ENCODE measurements at places on chromosomes 16 and 17.
A peak's percentile ranks its signal among the peaks of the same experiment; 100 is the strongest.

DNA sequence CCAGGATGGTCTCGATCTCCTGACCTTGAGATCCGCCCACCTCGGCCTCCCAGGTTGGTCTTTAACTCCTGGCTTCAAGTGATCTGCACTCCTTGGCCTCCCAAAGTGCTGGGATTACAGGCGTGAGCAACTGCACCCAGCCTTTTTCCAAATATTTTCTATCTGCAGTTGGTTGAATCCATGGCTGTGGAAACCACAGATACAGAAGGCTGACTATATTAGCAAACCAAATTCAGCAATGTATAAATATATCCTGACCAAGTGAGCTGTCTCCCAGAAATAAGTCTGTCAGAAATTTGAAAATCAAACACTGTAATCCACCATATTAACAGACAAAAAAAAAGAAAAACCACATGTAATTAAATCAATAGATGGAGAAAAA lies 9.6 kb downstream of the CFDP1 start:
- ATAC-seq, result no peak

- ATAC-seq, result no peak
Measured at GRCh38 chr16:57452021-57452420, 4.7 kb downstream of the COQ9 start.

DNA sequence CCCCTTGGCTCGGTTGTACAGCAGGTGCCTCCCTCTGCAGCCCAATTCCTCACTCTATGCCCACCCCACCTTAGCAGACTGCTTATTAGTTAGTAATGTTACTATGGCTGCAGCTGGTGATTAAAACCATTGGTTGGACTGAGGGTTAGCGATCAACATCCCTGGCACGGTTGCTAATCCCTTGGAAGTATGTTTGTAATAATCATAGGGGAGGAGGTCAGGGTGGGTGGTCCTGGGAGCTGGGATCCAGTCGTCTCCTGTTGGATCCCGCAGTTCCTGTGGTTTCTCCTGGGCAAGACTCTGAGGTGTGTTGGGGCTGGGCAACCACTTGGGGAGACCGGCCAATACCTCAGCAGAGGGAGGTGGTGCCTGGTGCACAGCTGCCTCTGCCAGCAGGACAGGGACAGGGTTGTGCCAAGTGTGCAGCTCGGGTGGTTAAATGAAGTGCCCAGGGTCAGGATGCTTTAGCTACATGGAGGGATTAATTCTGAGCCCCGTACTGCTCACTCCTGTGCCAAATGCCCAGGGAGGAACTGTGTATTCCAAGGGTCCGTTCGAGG lies 38.0 kb downstream of the FZD2 start:
- no peak for ATAC-seq

GRCh38 chr17:65511316-65511715 lies 50.1 kb downstream of the AXIN2 start:
- ATAC-seq, result no peak

- no peak for ATAC-seq
Measured at GRCh38 chr17:13943909-13944308, 125.4 kb upstream of the COX10 start.

DNA sequence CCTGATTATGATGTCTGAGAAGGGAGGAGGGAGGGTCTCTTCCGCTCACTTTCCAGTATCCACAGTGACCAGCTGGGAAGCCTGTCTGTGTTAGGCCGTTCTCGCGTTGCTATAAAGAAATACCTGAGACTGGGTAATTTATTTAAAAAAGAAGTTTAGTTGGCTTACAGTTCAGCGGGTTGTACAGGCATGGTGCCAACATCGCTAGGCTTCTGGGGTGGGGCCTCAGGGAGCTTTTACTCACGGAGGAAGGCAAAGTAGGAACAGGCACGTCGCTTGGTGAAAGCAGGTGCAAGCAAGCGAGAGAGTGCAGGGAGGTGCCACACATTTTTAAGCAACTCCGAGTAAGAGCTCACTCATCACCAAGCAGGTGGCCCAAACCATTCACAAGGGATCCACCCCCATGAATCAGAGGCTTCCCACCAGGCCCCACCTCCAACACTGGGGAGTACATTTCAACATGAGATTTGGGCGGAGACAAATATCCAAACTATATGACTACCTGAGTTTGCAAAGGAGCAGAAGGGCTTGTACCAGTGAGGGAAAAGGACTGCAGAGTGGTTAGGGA lies 137.5 kb downstream of the CCDC182 start:
- ATAC-seq, result no peak

DNA sequence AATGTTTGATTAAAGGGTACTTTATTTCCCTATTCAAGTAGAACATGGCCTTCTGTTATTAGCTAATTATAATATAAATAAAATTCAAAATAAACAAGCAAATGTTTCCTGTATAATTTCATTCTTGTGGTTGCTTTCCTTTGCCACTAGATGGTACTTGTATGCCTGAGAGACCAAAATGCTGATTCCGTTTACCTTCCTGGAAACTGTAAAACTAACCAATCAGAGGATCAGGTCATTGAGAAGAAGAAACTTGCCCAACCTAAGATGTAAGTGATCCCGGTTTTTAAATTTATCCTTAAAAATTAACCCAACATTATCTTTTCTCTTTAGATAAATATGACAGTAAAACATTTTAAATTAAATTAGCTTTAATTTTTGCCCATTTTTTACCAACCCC lies 8.1 kb upstream of the ABCA5 start:
- ATAC-seq, result no peak

DNA sequence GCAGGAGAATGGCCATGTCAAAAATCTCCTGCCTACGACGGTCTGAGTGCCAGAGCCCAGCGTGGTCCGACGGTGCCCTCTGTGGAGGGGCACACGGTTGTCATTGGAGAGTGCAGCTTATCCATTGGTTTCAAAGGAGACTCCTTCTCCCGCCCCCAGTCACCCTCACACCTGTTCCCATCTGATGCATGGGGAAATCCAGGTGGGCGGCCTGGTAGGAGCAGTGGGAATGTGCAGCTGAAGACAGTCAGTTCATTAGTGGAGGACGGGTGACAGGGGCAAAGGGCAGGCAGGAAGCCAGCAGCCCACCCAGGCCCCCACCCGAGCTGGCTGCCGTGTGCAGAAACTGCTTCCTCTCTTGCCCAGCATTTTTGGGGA lies 162.3 kb downstream of the IRF8 start:
- no peak for ATAC-seq

- no peak for ATAC-seq
Measured at GRCh38 chr16:53561101-53561888, 58.3 kb upstream of the AKTIP start.

GRCh38 chr17:57911834-57912673 lies 43.2 kb downstream of the CUEDC1 start:
- ATAC-seq, result no peak

DNA sequence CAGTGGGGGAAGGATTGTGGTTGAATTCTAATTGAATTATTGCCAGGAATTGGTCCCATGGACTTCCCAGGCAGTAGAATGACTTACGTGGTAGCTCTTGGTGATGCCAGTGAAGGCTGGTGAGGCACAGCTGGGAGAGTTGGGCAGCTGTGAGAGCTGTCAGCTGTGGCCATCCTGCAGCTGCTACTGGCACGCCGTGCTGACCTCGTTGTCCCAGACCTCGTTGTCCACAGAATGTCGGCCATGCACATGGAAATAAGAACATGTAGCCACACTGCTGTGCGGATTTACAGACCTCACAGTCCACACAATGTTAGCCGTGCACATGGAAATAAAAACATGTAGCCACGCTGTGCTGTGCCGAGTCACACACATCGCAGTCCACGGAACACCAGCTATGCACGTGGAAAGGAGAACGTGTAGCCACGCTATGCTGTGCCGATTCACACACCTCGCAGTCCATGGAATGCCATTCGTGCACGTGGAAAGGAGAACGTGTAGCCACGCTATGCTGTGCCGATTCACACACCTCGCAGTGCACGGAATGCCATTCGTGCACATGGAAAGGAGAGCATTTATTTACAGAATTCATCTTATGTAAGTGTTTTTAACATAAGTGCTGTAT lies 59.2 kb downstream of the BANP start:
- ATAC-seq, result no peak

DNA sequence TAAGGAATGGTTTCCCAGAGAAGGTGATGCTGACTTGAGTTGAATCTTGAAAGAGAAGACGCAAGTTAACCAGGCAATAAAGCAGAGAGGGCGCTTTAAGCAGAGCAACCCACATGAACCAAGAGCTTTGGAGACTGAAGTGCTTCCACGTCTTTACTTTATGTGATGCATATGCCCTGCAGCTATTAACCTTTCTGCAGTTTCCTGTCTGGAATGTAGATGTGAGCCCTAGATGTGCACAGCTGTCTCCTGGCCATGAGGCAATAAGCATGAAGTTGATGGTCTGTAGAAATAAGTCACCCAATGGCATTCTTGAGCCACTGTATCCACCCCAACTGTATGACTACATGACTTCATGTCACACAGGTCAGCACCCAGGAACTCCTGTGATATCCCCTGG lies 5.7 kb upstream of the CHST4 start:
- no peak for ATAC-seq

DNA sequence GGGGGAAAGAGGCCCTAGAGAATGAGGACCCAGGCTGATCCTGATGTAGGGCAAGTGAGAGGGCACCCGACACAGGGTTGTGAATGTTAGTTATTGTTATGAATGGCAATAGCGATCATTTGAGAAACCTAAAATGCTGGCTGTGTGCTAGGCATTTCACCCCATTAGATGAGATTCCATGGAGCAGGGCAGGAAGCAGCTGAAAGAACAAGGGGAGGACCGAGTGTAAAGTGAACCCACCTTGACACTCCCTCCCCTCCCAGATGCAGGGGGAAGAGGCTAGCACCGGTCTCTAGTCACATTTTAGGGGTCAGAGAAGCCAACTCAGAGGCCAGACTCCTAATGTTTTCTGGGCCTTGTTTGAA lies 553 bp upstream of the CORO6 start:
- ATAC-seq, result no peak

DNA sequence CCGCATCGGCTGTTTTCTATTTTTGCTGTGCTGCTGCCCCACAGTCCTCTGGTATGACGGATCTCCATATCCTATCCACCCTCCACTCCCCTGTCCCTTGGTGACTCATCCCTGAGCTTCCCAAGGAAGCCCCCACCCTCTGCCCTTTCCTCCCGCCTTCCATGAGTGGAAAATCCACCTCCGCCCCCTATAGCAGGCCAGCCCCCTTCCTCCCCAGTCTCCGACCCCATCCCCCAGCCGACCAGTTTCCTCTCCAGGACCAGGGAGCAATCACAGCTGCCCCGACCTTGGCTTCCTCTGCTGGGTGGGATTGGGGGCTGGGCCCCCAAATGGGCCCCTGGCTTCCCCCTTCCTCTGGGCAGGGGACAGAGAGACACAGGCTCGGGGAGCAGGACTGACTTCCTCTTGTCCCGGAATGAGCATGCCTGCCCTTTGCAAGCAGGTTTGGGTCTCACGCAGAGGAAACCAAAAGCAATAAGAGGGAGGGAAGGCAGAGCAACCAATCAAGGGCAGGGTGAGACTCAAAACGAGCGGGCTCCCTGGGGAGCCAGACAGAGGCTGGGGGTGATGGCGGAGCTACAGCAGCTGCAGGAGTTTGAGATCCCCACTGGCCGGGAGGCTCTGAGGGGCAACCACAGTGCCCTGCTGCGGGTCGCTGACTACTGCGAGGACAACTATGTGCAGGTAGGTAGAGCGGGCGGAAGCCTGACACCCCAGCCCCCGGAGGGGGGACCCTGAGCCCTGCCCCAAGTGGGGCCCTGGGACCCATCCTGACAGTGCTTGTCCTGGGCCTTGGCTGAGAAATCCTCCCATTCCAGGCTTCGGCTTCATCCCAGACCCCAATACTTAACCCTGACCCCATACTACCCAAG lies at the start of the genes ABI3 and GNGT2:
TSS of gene ABI3 (plus strand) at position 550 of the 872 bp plus-strand sequence. CDS start at position 568, 18 bp downstream.
TSS of gene GNGT2 (minus strand) at position 417 of the 872 bp plus-strand sequence. CDS start 3,152 bp downstream, outside the sequence.
- ATAC-seq, result peak; percentile 96

DNA sequence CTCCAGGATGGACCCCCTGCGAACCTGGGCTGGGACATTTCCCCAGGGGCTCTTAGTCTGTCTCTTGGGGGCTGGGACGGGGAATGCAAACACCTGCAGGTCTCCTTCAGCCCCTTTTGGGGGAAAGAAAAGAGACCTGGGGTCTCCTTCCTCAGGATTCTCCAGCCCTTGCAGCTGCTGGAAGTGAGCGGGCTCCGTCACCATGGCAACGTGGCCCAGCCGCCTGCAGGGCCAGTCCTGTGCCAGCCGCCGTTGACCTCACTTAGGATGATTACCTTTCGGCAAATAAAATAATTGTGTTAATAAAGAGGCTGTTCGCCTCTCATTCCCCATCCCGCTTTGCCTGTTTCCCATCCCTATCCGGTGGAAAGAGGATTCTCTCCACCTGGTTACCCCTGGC lies 25.7 kb downstream of the MRM1 start:
- ATAC-seq, result no peak

DNA sequence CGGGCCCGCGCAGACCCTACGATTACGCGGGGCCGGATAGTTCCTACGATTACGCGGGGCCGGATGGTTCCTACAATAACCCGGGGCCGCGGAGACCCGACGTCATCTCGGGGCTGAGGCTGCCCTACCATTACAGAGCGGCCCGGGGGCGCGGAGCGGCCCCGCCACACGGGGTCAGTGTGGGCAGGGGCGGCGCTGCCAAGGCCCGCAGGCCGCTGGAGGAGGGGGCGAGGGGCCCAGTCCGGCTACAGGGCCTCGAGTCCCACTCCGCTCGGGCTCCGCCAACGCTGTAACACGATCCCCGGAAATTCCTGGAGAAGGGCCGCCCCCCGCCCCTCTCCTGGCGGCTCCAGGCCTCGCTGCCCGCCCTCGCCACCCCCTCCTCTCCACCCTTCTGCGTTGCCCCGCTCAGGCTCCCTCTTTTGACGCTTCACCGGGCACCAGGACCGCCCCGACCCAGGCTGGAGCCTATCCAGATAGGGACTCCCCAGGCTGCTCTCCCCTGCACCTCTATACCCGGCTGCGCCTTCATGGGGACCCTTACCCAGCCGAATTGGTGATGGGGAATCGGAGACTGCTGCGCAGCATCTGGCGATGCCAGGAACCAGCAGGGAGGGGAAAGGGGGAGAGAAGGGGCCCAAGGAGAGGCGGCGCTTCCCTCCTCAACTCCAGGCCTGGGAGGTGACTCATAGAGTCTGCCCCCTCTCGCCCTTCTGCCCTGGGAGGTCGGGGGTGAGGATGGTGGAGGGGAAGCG lies at the start of gene RAB34:
TSS of gene RAB34 (minus strand) at position 291 of the 755 bp plus-strand sequence. CDS start 602 bp downstream, outside the sequence.
- peak; percentile 2 for ATAC-seq

- ATAC-seq, result peak; percentile 98
Measured at GRCh38 chr17:39794249-39794970, 56.7 kb downstream of the GRB7 start.

GRCh38 chr17:9123594-9124553 lies 102.6 kb downstream of the NTN1 start:
- ATAC-seq, result no peak

DNA sequence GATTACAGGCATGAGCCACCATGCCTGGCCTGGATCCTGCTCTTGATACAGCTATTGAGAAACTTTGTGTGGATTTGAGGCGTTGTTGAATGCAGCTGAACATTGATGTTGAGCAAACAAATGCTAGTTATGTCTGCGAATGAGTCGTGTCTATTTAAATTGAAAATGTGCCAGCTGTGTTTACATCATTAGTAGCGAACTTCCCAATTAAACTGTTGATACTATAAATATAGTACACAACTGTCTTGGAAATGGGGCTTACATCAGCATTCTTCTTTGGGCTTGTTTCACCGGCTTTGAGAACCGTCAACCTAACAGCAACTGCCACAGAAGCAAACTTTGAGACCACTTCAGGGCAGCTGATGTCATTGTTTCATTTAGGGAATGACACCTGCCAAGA lies 251.9 kb downstream of the RBFOX1 start:
- no peak for ATAC-seq

Measured in stimulated activated memory B cell treated with anti-CD40 and anti-IgM and Interleukin-4, amounts not matched to agents 10 μg/mL and 1 μg/mL and 100 μg/mL, for 72 hours (primary cell).